ENCODE measurements at places on chromosomes 5 and 9.

DNA sequence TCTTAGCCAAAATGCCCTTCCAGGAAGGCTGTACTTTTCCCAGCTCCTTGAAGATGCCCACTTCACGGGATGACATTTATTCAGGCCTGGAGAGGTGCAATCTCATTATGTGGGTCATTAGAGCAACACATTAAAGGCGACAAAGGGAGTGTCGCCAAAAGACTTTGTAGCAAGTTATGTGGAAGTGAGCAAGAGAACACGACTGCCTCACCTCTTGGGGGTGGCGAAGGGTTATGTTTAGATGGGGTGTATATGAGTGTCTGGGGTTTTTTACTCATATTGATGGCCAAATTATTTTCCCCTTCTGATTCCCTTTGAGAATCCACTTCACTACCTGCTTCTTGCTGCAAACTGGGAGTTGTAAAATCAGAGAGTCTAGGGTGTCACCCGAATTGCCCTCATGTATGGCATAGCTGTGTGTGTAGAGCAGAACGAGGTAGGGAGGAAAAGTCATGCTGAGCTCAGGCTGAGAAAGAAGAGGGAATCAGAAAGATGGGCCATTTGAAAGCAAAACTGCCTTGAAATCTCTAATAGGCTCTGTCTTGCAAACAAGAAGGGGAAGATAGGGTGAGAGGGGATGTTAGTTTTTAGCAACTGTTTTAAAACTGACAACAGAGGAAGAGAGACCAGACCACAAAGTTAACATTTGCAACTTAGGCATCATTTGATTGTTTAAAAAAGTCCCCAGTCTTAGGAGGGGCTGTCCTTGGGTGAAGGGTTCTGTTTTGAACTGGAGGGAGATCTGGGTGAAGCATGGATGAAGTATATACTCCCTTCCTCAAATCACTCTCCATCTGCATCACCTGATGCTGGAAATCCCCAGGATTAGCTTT lies 97.1 kb upstream of the IL12B start:
- no peak for DNase-seq

DNA sequence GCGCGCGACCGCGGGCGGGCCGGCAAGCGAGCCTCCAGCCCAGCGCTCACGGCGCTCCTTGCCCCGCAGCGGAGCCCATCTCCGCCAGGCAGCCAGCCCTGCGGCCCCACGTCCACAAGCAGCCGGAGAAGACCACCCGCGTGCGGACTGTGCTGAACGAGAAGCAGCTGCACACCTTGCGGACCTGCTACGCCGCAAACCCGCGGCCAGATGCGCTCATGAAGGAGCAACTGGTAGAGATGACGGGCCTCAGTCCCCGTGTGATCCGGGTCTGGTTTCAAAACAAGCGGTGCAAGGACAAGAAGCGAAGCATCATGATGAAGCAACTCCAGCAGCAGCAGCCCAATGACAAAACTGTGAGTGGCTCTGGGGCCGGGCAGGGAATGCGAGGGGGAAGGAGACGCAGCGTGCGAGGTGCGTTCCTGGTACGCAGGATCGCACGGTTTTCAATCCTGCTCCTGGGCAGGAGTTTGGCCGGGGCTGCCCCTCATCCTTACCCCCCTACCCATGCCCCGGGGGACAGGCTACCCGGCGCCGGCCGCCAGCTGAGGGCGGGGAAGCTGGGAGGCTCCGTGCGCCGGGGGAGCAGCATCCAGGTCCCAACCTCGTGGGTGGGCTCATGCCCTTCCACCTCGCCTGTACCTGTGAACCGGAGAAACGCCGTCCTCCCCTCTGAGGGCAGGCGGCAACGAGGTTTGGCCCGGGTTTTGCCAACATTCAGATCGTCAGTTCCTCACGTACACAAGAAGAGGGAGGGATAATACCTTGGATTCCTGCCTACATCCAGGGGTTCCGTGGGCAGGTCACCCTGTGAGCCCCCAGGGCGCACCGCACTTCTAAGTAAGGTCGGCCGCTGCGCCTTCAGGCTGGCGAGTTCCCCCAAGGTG lies 6.6 kb downstream of the ISL1 start:
- DNase-seq = no peak

DNA sequence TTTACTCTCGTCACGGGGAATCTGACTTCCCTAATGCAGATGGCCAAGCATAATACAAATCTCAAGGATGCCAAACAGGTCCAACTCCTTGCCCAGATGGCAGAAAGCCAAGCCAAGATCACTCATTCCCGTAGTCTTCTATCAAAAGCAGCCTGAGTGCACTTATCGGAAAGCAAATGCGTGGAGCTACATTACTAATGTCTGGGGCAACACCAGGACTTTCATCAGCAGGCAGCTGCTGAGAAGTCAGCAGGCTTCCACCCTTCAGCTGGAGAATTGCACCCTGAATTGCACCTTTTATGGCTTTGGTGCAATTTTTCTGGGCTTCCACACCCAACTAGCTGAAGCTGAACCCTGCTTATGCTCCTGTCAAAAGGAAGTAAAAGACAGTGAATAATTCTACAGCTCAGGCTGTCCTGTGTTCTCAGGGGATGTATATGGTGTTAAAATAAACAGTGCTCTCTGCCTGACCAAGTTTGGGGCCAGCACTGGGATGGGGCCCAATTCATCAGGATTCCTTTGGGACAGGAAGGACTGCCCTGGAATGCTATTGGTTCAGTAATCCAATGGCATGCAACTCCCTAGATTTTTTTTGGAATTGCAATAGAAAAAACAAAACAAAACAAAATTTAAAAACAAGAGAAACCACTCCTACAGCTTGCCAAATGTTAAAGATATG lies 92.6 kb downstream of the DPYSL3 start:
- DNase-seq = no peak

DNA sequence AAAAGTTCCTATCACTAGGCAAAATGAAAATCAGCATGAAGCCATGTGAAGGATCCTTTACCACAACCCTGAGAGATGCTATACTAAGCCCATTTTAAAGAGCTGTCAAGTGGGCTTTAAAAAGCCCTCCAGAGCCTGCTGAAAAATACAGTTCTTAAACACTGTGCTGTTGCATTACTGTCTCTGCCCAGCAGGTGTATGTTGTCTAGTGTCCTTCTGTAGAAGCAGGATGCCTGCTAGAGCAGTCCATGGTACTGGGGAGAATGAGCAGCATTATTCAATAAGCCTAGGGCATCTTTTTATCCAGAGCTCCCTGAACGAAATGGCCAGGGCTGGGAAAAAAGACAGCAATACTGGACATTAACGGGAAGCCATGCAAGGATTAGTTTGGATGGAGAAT lies 126.2 kb upstream of the PLCXD3 start:
- no peak for DNase-seq

GRCh38 chr5:96256795-96257470 lies 176.1 kb downstream of the PCSK1 start:
- DNase-seq = no peak

DNA sequence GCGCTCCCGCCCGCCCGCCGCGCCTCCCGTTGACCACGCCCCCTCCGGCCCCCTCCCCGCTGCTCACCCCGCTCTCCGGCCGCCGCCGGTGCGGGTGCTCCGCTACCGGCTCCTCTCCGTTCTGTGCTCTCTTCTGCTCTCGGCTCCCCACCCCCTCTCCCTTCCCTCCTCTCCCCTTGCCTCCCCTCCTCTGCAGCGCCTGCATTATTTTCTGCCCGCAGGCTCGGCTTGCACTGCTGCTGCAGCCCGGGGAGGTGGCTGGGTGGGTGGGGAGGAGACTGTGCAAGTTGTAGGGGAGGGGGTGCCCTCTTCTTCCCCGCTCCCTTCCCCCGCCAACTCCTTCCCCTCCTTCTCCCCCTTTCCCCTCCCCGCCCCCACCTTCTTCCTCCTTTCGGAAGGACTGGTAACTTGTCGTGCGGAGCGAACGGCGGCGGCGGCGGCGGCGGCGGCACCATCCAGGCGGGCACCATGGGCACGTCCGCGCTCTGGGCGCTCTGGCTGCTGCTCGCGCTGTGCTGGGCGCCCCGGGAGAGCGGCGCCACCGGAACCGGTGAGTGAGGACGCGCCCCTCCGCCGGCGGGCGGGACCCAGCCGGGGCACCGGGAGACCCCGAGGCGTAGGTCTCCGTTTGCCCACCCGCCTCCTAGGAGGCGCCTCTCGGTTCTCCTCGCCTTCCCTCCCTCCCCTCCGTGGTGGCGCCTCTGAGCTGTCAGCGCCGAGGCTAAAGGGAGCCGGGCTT lies at the start of gene VLDLR:
TSS of gene VLDLR (plus strand) at position 66 of the 739 bp plus-strand sequence. CDS start at position 469, 403 bp downstream.
- DNase-seq = no peak

DNA sequence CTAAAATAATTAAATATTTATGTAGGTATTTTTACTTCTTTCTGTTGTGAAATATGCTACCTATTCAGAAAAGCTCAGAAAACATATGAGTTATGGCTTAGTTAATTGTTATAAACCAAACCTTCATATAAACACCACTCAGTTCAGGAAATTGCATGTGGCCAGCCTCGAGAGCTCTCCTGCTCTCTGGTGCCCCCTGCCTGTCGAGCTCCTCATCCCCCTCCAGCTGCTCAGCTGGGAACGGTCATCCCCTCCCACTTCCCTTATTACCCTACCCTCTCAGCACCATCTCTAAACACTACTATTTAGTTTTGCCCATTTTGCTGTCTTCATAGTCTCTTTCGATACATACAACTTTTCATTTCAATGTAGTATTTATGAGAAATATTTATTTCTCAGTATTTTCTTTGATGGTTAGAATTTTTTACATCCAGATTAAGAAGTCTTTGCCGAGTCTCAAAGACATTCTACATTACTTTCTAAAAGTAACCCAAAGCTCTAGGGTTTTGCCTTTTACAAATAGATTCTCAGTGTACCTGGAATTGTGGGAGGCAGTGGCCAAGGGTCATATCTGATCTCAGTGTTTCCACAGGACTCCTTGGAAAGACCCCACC lies 51.2 kb upstream of the SEMA4D start:
- no peak for DNase-seq

GRCh38 chr5:132233811-132234683 lies 6.4 kb upstream of the P4HA2 start:
- no peak for DNase-seq

DNA sequence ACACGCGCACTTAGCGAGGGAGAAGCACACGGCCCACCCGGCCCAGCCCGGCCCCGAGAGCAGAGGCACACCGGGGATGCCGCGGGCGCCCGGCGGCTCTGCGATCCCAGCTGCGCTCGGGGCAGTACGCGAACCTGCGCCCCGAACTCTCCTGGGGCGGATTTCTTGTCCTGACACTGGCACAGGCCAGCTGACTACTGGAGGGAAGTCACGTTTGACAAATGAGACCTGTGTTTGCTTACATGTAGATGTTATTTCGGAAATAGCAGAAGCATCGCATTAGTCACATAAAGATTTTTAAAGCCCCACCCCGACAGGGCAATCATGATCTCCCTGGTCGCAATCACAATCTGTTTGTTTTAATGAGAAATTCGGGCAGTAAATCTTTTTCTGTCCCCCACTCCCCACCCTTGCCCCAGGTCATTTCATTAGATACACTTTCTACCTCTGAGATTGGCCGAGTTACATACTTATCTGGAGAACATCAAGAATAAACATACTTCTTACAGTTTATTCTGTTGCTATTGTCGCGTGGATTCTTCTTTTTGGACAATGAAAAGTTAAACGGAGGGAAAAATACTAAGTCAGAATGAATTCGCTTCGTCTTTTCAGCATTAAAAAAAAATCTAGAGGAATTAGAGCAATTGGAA lies 518.9 kb downstream of the CTNND2 start:
- no peak for DNase-seq

GRCh38 chr9:114737118-114737517 lies 55.1 kb upstream of the TEX48 start:
- no peak for DNase-seq

- no peak for DNase-seq
These were observed 66.9 kb downstream of the TLR4 start for GRCh38 chr9:117771136-117771535.

DNA sequence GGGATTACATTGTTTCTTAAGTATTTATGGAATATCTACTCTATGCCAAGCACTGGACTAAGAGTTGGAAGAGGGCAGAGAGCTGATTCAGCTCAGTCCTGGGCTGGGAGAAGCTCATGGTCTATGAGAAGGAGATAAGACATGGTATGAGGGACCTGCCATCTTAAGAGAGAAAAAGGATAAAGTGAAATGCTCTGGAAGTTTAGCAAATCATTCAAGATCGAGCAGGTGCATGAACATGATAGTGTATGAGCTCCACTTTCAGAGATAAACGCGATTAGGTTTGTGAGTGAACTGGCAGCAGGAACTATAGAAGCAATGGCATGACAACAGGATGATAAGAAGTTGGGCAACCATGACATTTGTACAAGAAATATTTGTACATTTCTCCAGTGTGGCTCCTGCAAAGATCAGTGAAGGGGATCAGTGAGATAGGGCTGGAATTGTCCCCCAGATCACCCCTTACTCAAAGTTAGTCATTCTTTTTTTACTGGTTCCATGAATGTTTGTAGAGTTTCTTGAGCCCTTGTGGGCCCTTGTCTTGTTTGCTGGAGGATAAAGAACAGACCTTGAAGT lies 26.6 kb upstream of the CCDC180 start:
- DNase-seq = no peak

GRCh38 chr5:100771181-100771580 lies 131.9 kb downstream of the ST8SIA4 start:
- DNase-seq = no peak

DNA sequence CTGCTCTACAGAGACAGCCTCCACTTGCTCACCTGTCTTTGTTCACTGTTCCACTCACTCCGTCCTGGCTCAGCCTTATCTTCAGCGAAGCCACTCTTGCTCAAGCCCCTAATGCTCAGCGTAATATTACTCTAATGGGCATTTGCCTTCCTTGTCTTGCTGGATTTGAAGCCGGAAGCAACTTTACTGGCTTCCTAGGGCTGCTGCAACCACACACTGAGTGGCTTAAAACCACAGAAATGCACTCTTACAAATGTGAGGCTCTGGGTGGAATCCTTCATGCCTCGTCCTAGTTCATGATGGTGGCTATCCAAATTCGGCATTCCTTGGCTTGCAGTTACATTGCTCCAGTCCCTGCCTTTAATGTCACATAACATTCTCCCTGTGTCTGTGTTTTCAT lies 85.5 kb upstream of the MARCHF11 start:
- DNase-seq = no peak

DNA sequence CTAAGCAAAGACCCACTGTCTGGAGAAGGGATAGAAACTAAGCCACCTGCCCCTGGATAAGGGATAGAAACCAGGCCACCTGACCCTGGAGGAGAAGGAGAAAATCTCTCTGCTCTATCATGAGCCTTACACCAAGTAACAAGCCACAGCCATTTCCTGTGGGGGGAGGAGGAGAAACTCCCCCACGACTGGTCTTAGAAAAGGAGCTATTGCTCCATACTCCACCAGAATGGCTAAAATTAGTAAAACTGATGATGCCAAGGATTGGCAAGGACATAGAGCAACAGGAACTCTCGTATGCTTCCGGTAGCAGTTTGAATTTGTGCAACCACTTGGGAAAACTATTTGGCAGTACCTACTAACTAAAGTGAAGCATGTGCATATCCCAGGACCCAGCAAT lies 70.8 kb downstream of the ACTL7B start:
- no peak for DNase-seq

DNA sequence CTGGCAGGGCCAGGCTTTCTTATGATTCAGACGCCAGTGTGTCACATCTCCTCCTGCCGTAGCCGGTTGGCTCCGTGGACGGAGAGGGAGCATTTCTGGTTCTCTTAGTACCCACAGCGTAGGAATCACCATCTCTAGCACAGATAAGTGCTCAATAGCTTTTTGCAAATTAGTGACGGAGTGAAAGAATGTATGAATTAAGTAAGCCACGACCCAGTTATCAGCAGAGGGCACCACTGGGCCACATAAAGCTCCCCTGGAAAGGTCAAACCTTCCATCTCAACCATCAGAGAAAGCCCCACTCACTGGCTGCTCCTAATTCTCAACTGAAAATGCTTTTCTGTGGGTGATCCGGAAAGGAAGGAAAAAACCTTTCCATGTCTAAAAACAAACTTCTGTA lies 317.0 kb upstream of the ADCY2 start:
- DNase-seq = no peak
